NCI-H2029 treated with DMSO at 0.1 percent for 48 hours (cell line): ENCODE measurements at places on chromosomes 1 and 21.

- DNase-seq, result no peak
Observed at GRCh38 chr1:7436056-7437005, 334.8 kb upstream of the VAMP3 start.

DNA sequence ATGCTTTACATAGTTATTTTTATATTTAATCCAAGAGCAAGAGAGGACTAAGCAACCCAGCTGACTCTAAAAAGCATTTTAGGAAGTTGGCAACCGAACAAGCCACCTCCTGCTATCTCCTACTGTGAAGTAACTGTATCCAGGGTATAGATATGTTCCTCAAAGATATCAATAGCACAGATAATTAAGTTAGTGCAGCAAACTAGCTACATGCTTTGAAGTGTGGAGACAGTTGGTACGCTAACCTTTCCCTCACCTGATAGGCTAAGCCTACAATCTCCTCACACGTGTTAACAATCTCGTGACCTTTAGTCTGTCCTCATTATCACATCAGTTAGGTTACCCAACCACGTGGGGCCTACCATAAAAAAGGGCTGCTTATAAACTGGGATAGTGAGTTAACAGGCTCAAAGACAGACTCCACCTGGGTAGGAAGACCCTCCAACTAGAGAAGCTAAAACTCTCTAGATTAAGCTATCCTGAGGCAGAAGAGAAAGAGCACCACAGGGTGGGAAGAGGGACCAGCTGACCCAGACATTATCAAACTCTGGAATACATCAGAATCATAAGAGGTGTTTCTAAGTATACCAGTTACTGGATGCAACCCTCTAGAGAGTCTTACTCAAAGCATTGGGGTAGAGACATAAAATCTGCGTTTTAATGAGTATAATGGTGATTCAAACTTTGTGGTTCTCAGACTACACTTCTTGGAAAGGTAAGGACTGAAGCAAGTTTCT is 340.1 kb upstream of the ESRRG start:
- no peak for DNase-seq

DNA sequence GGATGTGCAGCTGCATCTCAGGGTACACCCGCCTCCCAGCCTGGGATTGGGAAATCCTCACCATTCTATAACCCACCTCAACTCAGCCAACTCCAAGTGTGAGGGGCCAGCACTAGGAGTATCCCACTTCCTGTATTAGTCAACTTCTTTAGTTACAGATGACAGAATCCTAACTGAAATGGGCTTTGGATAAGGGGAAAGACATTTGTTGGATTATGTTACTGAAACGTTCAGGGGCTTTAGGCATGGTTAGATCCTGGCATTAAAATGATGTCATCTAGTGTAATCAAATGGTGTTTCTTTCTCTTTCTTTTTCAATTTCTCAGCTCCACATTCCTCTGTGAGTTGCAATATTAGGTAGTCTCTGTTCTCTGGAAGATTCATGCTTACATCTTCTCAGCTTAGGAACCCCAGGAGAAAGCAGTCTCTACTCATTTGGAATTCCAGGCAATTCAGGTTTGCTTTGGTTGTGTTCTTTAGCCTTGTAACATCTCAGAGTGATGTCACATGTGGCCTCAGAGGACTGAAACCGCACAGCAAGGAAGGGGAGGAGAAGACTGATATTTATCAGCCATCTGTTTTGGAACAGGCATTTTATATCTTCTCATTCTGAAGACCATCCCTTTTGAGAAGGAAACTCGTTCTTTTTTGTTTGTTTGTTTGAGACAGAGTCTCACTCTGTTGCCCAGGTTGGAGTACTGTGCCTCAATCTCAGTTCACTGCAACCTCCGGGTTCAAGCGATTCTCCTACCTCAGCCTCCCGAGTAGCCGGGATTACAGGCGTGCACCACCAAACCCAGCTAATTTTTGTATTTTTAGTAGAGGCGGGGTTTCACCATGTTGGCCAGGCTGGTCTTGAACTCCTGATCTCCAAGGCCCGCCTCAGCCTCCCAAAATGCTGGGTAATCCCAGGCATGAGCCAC is 18.9 kb upstream of the TMEM54 start:
- no peak for DNase-seq

DNA sequence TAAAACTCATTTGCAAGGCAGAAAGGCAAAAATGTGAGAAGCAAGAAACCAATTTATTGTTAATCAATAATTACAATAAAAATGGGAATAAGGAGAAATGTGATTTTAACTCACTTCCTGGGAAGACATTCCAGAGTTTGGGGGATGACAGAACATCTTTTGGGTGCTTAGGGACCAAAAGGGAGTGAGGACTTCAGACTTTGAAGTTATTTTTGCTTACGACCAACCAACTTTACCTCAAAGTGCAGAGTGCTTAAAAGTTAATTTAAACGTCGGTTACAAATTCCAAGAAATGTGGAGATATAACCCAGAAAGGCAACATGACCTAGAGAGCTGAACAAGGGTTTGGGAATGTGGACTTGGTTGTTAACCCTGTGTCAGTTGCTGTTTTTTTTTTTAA is 234.5 kb upstream of the C1orf105 start:
- DNase-seq, result no peak

DNA sequence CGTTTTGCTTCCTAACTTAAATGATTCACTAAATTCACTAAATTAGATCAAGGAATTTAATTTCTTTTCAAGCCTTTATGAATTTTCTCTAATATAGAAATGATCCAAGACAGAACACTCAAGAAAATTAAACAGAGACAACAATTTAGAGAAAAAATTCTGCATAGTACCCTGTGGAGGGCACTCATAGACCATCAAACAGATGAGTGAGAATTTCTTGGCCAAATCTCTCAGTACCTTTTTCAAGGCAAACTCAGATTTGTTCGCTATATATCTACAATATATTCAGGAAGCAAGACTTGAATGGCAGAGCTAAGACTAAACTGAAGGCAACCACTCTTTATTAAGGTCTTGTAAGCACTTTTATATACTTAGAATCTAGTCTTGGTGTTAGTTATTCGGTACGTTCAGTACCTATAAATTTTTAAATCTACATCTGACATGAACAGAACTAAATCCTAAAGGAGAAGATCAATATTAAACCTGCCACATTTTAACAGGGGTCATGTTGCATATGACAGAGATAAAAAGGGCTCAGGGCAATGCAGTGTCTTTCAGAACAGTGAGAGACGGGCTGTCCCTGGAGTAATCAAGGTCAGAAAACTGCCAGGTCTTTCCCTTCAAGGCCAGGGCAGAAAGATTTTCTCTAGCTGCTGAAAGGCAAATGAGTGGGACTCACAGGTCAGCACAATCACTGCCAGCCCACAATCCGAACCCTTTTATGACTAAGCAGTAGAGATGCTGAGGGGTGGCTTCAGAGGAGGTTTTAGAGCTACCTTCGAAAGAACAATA is 118.8 kb upstream of the TMPRSS15 start:
- no peak for DNase-seq

- DNase-seq, result no peak
Observed at GRCh38 chr1:23906731-23907130, 6.4 kb downstream of the CNR2 start.

DNA sequence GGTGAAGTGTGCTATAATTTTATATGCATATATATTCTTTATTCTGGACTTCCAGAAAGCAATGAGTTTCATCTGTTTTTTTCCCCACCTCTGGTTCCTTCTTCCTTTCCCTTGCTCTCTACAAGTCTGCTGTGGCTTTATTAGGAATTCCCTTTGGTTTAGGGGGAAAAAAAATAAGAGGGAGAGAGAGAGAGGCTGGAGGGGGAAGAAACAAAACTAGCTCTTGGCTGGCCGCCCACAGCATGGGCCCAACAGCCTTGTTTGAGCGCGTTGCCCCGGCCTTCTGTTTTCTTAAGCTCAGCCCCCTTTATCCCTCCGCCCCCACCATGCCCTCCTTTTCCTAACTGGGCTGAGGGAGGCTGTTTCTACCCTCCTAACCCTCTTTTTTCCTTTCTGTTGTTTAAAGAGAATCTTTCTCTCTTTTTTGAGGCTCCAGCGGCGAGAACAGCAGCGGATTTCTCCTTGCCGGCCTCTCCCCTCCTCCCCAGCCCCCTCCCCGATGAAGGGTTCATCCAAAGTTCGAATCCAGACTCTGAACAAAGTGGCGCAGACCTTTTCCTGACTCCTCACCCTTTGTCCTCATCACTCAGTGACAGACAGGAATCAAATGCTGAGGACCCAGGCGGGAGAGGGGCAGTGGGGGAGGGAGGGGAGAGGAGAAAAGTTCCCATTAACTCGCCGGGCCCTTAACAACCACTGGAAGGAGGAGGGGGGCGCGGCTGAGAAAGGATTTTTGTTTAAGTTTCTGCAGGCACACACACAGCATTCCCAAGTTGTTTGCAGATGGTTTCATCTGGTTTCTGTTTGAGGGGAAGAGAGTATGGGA is 29.7 kb downstream of the PBX1 start:
- DNase-seq, result no peak

DNA sequence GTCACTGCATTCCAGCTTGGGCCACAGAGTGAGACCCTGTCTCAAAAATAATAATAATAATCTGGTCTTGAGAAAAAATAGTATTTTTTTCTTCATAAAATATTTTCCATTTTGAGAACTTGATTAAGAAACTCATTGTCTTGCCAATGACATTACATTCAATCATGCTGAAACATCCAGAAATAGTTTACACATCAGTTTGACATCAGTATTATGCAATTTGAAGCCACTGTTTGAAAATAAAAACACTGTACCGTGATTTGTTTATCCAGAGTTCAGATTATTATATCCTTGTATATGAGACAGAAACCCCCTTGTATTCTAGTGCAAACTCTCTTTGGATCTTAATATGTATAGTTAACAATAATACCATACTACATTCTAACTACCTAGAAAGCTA is 6.9 kb downstream of the FMO2 start:
- DNase-seq, result no peak

DNA sequence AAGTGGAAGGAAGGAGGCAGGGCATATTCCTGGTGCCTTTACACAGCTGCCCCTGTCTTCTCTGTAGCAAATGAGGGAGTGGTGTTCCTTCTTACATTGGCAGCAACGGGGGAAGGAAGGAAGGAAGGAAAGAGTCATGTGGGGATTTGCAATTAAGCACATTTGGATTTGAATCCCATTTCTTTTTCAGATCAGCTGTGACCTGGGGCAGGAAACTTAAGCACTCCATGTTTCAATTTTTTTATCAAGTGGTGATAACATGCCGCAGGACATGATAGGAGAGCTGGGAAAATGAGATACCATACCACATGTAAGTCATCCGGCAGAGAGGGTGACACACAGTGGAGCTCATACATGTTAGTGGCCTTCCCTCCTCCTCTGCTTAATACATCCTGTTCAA is 186.8 kb downstream of the APP start:
- DNase-seq, result no peak

- no peak for DNase-seq
Observed at GRCh38 chr21:14757533-14758327, 211.6 kb upstream of the SAMSN1 start.

GRCh38 chr21:46666941-46667740 is 31.7 kb downstream of the PRMT2 start:
- no peak for DNase-seq

- no peak for DNase-seq
Observed at GRCh38 chr1:202593845-202594244, 116.4 kb downstream of the SYT2 start.

- no peak for DNase-seq
Observed at GRCh38 chr1:169731446-169731845, 2.4 kb downstream of the SELE start.

- DNase-seq, result no peak
Observed at GRCh38 chr1:1760345-1760650, 18.0 kb downstream of the NADK start.

GRCh38 chr1:245169376-245169775 is 14.6 kb downstream of the KIF26B start:
- DNase-seq, result no peak

GRCh38 chr1:40404670-40405462 is 31.3 kb downstream of the SMAP2 start:
- peak; percentile 99 for DNase-seq

- DNase-seq, result no peak
Observed at GRCh38 chr1:108816049-108816893, 40.6 kb downstream of the AKNAD1 start.

DNA sequence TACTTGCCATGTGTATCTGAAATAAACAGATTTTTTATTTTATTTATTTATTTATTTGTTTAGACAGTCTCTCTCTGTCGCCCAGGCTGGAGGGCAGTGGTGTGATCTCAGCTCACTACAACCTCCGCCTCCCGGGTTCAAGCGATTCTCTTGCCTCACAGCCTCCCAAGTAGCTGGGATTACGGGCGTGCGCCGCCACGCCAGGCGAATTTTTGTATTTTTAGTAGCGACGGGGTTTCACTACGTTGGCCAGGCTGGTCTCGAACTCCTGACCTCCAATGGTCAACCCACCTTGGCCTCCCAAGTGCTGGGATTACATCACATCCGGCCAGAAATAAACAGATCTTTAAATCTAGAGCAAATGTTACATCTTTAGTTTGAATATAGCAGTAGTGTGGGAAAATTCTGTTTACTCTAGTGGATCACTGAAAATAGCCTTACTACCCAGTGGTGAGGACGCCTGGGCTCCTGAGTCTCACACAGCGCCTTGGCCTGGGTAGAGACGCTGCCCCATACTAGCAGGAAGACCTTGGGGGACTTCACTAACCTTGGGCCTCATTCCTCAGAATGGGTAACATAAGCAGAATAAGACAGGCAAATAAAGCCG is 709 bp downstream of the GART start:
- peak; percentile 13 for DNase-seq

- no peak for DNase-seq
Observed at GRCh38 chr1:109249654-109250401, 489 bp downstream of the CELSR2 start.

DNA sequence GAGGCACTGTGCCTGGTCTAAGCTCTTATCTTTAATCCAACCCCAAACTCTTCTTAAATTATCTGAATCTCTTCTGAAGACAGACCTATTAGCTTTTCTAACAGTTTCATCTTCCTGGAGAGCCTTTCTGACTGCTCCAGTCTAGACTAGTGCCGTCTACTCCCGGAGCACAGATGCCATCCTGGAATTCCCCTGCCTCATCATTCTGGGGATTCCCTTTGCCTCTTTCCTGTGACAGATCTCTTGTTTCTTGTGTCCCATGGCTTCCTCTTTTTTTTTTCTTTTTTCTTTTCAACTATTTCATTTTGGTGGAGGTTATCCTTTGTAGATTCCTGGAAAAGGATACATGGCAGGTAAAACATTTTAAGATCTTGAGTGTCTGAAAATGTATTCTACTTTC is 11.7 kb downstream of the SEMA4A start:
- DNase-seq, result no peak

DNA sequence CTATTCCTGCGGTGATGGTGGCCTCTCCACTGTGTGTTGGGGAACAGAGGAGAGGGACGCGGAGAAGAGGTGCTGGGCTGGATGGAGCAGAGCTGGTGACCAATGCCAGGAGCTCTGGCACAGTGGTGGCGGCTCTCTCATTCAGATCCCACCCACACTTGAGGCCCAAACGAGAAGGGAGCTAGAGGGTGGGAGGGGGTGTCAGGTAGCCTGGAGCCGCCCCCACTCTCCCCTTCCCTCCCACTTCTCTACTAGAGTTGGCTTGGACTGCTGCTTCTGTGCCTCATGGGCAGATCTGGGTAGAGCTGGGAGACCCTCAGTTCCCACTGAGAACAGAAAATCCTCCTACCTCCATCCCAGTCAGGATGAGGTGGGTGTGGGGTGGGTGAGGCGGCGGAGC is 3.5 kb downstream of the TTC39A start:
- DNase-seq, result no peak
